Activated naive CD8-positive, alpha-beta T cell treated with anti-CD3 and anti-CD28 coated beads for 36 hours (primary cell): ENCODE measurements at places on chromosomes 16 and 17. TPM values are rescaled to one million over a fixed set of nuclear protein-coding genes. Genes with fewer than 3 reads are reported as not detected.
A peak's percentile ranks its signal among the peaks of the same experiment; 100 is the strongest.

- H3K4me1 ChIP-seq: peaks cover 53% of the 10 kb centered on the region
- H3K4me3 ChIP-seq: peak within 1 kb of the TSS; percentile 94
- H3K36me3 ChIP-seq: peaks cover 37% of the 10 kb centered on the region
These were observed at the start of the genes ABI3 and GNGT2 for GRCh38 chr17:49210158-49211029. Gene ABI3 (plus strand): TSS chr17:49210707. CDS start chr17:49210725, 18 bp downstream. Gene GNGT2 (minus strand): TSS chr17:49210574. CDS start chr17:49207422, 3,152 bp downstream.

DNA sequence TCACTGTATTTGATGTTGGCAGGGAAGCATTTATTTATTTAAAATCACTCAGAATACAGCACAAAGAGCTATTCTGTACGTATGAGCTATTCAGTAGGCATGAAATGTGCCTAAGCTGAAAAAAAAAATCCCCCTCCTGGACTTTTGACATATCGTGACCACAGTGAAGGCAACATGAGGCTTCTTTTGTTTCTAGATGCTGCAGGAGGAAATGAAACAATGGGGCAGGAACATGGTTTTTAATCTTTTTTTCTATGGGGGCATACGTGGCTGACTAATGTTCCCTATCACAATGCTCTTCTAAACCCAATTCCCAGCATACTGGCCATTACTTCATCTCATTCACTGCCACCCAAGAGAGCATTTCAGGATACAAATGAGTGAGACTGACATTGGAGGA, 191.0 kb upstream of the PMFBP1 start:
- H3K27ac ChIP-seq: no peak overlapping the region
- H3K36me3 ChIP-seq: peaks cover 9% of the 10 kb centered on the region
- no peak for DNase-seq
- no peaks in the 10 kb centered on the region for H3K27me3 ChIP-seq
- no peak overlapping the region for H3K4me3 ChIP-seq

GRCh38 chr16:78307824-78308528, 208.5 kb downstream of the WWOX start:
- no peak overlapping the region for H3K27ac ChIP-seq
- peaks cover 14% of the 10 kb centered on the region for H3K4me1 ChIP-seq
- DNase-seq: no peak

SLC16A5 gene
- total RNA-seq: 2.1 TPM

- H3K27ac ChIP-seq: no peak overlapping the region
- peaks cover 7% of the 10 kb centered on the region for H3K36me3 ChIP-seq
- no peak overlapping the region for H3K4me3 ChIP-seq
- H3K4me1 ChIP-seq: peaks cover 48% of the 10 kb centered on the region
These were observed 35.6 kb downstream of the TENT4B start for GRCh38 chr16:50188619-50189136.
